Pancreas (tissue), 10 donors: ENCODE measurements at places on chromosomes 7 and 10.

- DNase-seq = no peak
Measured at GRCh38 chr10:75208181-75208580, 2.4 kb upstream of the VDAC2 start.

DNA sequence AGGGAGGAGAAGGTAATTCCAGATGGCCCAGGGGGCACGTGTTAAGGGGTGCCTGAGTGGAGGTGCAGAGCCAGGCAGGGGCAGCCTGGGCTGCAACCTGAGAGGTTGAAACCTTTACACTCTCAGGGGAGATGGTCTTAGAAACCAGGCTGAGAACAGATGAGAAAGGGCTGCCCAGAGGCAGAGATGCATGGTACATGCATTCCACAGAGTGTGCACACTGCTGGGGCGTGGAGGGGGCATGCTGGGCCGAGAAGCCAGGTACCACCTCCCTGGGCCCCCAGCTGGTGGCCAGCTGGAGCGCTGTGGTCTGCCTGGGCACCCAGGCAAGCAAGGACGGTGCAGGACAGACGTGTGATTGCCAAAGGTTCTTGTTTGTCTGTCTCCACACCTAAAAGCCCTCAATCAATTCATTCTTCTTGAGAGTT is 14.1 kb upstream of the CSGALNACT2 start:
- no peak for DNase-seq

GRCh38 chr10:4813023-4813422 is 13.0 kb upstream of the AKR1E2 start:
- no peak for DNase-seq

DNA sequence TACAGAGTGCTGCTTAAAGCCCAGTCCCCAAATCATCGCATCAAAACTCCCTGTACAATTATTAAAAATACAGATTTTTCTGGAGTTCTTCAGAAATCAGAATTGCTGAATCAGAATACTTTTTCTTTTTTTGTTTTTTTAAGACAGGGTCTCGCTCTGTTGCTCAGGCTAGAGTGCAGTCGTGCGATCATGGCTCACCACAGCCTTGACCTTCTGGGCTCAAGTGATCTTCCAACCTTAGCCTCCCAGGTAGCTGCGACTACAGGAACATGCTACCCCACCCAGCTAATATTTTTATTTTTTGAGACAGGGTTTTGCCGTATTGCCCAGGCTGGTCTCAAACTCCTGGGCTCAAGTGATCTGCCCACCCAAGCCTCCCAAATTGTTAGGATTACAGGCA is 3.9 kb downstream of the BBIP1 start:
- DNase-seq = no peak

GRCh38 chr10:59575269-59575668 is 134.4 kb downstream of the SLC16A9 start:
- no peak for DNase-seq

DNA sequence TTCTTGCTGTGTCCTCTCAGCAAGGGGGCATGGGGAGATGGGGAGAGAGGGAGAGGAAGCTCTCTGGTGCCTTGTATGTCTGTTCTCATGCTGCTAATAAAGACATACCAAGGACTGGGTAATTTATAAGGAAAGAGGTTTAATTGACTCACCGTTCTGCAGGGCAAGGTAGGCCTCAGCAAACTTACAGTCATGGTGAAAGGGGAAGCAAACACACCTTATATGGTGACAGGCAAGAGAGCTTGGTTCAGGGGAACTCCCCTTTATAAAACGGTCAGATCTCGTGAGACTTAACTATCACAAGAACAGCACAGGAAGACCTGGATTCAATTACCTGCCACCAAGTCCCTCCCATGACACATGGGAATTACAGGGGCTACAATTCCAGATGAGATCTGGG is 464.7 kb upstream of the CELF2 start:
- no peak for DNase-seq

DNA sequence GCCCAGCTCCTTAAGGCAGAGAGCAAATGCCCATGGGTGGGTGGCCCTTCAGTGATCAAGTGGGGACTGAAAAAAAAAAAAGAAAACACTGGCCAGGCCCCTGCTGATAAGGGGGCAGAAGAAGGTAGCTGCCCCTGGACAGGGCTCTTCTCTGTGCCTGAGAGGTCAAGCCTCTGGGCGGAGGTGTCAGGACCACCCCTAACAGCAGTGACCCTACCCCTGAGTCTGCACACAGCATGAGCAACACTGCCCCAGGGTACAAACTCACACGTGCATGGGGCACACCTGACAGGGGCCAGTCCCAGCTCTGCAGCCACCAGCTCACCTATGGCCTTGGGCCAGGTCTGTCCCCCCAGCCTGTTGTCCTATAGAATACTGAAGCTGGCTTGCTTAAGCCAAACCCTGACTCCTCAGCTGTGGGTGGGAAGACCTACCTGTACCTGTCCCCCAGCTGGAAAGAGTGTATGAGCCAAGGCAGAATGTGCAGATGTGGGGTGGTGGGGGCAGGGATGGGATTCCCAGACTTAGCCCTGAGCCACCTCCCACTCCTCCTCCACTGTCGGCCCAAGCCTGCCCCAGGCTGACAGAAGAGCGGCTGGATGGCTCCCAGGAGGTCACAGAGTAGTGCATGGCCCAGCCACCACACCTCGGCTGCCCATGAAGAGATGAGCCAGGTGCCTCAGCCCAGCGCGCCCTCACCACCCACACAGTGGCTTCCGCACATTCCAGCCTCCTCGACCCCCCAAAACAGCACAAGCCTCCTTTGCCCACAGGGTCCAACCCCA is 23.7 kb downstream of the KCNH2 start:
- DNase-seq = no peak

- no peak for DNase-seq
Measured at GRCh38 chr7:28976022-28976421, 17.9 kb upstream of the TRIL start.

- DNase-seq = no peak
Measured at GRCh38 chr7:111429781-111430180, 132.5 kb downstream of the IMMP2L start.

DNA sequence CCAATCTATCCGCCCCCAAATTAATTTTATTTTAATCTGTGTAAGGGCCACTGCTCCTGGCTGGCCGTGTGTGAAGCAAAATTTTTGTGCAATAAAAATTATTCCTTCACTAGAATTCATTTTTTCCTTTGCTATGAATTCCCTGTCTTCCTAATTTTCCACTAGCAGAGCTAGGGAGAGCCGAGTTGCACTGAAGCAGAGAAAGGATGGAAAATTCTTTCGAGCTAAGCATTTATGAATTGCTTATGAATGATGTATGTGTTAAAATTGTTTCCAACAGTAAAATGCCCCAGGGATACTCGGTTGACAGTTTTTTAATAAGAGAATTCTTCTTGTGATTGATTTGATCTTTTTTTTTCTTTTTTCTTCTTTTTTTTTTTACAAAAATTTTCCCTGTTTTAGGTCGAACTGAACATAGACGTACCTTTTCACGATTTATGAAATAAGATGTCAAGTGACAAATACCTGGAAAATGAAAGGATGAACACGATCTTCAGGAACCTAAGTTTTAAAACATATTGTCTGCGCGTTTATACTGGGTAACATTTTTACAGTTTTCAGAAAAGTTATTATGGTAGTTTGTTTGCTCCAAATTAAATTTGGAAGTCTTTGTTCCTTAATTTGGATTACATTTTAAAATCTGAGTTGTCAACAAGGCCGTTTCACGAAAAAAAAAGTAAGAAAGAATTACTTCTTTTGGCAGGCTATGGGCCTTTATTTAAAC is 288.8 kb upstream of the NFE2L3 start:
- DNase-seq = no peak

DNA sequence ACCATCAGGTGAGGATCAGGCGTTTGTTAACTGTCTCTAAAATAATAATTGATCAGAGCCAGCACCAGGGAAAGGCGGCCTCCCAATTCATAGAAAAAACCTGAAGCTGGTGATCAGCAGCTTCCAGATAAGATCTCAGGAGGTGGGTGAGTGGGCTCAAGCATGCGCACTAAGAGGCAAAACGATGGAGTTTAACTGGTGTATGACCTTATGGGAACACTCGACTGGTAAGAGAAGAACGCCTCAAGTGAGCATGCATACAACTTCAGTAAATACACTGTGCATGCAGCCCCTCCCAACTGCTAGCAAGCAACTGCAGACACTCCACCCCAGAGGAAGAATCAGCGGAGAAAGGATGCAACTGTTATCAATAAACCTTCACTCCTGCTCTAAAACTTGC is 18.1 kb downstream of the RAPGEF5 start:
- DNase-seq = no peak

- no peak for DNase-seq
Measured at GRCh38 chr7:141276031-141276430, 202.2 kb downstream of the TMEM178B start.

- no peak for DNase-seq
Measured at GRCh38 chr7:47833211-47833610, 115.1 kb downstream of the PKD1L1 start.

GRCh38 chr7:13152755-13153154 is 465.3 kb downstream of the ARL4A start:
- DNase-seq = no peak

GRCh38 chr7:117017702-117018266 is 64.5 kb downstream of the ST7 start:
- DNase-seq = no peak

GRCh38 chr7:138542183-138542582 is 82.1 kb downstream of the TRIM24 start:
- no peak for DNase-seq

DNA sequence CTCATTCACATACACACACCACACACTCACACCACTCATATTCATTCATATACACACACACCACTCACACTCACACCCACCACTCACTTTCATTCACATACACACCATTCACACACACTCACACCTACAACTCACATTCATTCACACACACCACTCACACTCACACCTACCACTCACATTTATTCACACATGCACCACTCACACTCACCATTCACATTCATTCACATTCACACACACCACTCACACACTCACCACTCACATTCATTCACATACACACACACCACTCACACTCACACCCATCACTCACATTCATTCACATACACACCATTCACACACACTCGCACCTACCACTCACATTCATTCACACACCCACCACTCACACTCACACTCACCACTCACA is 25.4 kb upstream of the C10orf120 start:
- DNase-seq = no peak

- DNase-seq = no peak
Measured at GRCh38 chr10:96585736-96586418, 935 bp downstream of the TM9SF3 start.

GRCh38 chr7:16412274-16413254 is 8.8 kb downstream of the CRPPA start:
- DNase-seq = no peak

DNA sequence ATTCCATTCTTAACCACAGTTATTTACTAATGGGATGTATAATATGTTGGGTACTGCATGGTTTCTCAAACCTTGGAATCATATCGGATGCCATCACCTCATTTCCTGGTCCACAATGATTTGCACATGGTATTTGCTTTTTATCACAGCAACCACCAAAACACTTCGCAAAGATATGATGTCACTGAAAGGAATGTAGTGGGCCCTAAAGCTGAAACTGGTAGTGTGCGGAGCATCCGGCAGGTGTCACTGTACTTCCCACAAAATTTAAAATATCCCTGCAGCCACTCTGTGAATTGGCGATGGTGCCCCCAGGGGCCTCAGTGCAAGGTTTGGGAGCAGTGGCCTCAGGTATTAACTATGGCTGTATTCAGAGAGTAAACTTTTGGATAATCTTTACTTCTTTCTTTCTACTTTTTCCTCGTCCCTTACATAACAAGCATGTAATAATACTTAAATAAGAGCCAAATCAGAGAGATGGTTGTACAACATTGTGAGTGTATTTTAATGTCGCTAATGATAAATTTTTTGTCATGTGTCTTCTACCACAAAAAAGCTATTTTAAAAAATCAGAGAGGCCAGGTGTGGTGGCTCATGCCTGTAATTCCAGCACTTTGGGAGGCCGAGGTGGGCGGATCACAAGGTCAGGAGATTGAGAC is 66.2 kb downstream of the FAM241B start:
- DNase-seq = no peak

- DNase-seq = peak; percentile 53
Measured at GRCh38 chr7:24572393-24572996, 757 bp upstream of the PALS2 start.

DNA sequence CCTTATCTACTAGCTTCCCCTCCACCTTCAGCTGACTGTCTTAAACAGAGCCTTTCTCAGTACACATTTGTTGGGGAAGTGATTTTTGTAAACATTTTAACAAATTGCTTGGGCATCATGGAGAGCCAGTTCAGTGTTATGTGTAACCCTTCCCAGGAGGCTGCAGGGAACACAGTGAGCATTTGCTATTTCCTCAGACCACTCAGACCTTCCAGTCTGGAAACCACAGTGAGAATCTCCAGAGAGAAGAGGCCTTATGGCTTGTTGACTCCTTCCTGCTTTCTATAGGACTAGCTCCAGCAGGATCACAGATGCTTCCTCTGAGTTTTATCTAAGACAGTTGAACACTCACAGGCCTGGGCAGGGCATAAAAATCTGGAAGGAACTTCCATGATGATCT is 409.8 kb upstream of the NPVF start:
- no peak for DNase-seq

DNA sequence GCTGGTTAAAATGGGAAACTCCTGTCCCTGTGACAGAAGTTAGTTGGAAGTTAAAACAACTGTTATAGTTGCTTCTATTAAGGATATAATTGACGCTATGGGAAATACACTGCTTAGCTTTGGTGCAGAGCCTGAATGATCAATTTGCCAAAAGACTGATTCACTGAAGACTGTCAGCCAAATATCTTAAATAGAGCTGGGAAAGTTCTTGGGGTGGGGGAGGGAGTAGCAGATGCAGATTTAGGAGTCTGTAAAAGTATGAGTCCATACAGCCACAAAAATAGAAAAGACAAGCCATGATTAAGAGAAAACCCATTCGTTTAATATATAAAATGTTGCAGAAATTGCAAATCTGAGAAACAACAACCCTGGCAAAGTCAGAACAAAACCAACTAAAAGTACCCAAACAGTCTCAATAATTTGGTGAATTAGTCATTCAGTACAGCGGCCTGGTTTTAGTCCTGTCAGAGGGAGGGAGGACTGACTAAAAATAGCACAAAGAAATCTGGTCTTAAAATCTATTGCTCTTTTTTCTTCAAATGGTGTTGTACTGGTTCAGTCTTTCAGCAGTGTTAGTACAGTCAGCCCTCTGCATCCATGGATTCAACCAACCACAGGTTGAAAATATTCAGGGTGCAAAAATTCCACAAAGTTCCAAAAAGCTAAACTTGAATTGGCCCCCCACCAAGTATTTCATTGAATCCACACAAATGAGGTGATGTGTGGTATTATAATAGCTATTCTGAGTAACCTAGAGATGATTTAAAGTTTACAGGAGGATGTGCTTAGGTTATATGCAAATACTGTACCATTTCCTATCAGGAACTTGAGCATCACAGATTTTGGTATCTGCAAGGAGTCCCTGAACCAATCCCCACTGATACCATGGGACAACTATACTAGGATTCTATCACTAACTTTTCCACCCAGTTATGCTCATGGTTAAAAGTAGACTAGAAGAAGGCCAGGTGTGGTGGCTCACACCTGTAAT is 30.0 kb downstream of the STK17A start:
- DNase-seq = no peak

DNA sequence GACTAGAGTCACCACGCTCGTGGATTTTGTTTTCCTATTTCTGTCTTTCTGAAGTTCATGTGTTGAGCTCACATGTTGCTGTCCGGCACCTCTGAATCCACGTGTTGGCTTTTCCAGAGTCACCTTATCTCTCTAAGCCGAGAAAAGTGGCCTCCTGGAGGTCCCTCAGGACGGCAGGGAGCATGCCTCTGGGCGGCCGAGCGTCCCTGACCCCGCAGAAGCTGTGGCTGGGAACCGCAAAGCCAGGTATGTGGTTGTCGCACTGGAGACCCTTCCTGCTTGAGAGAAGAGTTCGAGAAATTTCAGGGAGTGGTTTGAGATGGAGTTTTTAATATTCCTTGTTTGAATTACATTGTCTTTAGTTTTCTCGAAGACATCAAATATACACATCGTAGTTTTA is 12.6 kb downstream of the IQCE start:
- no peak for DNase-seq
